ENCODE measurements at places on chromosomes 5 and 9. TPM values are rescaled to one million over a fixed set of nuclear protein-coding genes. Genes with fewer than 3 reads are reported as not detected.

- DNase-seq = no peak
Observed at GRCh38 chr5:89211836-89212235, 328.9 kb upstream of the MEF2C start.

DNA sequence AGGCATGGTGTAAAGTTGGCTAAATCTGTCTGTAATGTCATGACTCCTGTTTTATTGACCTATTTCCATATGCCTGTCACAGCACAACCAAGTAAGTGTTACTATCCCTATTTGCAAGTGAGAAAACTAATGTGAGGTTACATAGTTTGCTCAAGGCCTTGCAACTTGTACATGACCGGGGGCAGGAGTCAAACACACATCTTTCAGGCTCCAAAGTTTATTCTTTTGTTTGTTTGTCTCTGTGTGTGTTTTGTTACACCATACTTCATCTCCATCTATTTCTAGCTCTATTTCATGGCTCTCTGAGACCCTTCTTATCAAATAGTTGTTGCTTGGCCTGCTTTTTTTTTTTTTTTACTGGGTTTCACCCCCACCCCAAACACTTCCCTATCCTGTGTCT lies 70.2 kb downstream of the CMYA5 start:
- DNase-seq = no peak

- DNase-seq = no peak
Observed at GRCh38 chr5:130078661-130079060, 174.4 kb downstream of the CHSY3 start.

GRCh38 chr5:180900178-180900577 lies 1.2 kb downstream of the BTNL8 start:
- DNase-seq = no peak

DNA sequence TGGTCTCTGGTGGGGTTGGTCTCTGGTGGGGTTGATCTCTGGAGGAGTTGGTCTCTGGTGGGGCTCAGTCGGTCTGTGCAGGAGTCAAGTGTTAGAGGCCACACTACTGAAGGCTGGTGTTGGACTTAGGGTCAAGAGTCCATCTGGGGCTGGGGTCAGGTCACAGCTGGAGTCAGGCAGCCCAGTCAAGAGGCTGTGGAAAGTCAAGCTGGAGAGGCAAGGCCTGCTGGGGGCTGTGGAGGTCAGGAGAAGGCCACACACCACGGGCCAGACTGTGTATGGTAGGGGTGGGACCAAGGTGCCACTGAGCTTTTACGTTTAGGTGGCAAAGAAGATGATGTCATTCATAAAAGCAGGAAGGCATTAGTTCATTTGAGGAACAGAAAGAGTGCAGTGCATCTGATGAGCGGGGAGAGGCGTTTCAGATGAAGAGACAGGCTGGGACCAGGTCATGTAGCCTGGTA lies 16.7 kb upstream of the CD74 start:
- no peak for DNase-seq

DNA sequence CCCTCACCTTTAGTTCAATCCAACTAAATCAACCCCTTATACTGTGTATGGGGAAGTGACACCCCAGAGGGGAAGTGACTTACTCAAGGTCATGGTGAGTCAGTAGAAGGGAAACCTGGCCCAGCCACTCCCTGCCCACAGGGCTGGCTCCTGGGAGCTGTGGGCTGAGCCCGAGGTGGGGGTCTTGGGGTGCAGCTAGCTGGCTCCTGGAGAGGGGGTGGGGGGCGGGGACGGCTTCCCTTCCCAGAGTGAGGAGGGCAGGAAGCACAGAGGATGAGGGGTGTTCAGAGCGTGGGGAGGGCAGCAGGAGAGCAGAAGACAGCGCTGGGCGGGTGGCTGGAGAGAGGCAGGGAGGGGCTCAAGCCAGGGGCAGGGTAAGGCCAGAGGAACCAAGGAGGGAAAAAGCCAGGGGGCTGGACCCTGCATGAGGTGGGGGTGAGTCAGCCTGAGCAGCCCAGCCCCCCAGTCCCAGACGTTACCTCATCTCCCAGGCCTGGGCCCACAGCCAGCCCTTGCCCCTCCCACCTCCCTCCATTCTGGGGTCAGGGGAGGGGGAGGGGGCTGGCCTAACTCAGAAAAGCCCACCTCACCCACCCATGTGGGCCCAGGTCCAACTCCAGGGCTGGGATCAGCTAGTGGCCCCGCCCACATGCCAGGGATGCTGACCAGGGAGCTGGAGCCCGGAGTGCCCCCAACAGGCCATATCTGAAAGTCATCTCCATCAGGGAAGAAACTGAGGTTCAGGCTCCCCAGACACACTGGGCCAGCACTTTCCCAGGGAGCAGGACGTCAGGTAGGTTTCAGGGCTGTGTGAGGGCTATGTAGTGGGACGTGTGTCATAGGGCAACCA lies 2.8 kb downstream of the PDLIM7 start:
- peak; percentile 83 for DNase-seq

EQTN gene
- total RNA-seq = not detected

GRCh38 chr9:20030671-20031070 lies 241.8 kb upstream of the SLC24A2 start:
- no peak for DNase-seq

PCDHB12 gene
- total RNA-seq = 7.4 TPM

GRCh38 chr9:128689820-128690683 lies 1.0 kb downstream of the SET start:
- DNase-seq = no peak

- peak; percentile 15 for DNase-seq
Observed at GRCh38 chr5:57383093-57383861, 99.3 kb downstream of the ACTBL2 start.

DNA sequence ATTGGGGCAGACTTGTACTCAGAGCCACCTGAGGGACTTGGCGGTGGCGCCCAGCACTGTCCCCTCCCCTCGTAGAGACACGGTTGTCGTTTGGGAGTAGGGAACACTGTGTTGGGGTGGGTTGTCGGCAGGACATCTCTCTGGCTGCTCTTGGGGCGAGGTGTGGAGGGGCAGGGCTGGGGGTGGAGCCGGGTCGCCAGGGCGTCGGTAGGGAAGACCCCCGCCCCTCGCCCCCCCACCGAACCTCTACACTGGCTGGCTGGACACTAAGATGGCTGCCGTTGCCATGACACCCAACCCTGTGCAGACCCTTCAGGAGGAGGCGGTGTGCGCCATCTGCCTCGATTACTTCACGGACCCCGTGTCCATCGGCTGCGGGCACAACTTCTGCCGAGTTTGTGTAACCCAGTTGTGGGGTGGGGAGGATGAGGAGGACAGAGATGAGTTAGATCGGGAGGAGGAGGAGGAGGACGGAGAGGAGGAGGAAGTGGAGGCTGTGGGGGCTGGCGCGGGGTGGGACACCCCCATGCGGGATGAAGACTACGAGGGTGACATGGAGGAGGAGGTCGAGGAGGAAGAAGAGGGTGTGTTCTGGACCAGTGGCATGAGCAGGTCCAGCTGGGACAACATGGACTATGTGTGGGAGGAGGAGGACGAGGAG lies 778 bp downstream of the TRIM41 start:
- no peak for DNase-seq

GRCh38 chr9:79768194-79768593 lies 196.4 kb downstream of the TLE4 start:
- no peak for DNase-seq

CRHBP gene
- 2.0 TPM for total RNA-seq

GRCh38 chr5:158861366-158861765 lies 238.3 kb downstream of the EBF1 start:
- no peak for DNase-seq

- no peak for DNase-seq
Observed at GRCh38 chr9:114607671-114608524, 3.2 kb upstream of the TMEM268 start.

DNA sequence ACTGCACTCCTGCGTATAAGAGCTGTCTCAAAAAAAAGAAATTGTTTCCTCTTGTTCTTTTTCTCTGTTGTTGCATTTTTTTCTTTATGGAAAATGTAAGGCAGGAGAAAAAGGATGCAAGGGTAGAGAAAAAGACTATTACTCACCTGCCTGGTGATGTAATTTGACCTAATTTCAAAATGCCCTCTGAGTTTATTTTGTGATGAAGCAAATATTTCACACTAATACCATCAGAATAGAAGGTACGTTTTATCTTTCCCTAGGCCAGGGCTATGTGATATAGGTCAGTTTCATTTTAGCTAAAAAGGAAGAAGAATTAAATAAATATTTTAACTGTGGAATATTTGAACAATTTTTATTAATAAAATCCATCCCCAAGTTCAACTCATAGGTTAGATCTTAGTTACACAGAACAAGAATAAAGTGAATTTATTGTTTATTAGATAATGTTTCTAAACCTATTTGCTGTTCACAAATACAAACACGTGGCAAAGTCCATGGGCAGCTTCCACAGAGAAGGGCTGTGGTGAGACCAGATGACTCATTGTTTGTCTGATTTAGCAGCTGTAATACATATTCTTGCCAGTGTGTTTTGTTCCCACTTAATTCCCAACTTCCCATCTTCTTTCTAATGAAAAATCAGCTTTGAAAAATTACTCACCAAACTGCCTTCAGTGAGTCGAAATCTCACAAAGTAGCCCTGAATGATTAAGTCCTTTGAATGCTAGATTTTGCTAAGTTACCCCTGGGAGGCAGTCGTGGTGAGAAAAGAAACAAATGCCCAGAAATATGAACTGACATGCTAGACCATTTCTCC lies 52.8 kb upstream of the CCDC112 start:
- no peak for DNase-seq
